ENCODE measurements at places on chromosomes 5 and 9.

- no peak for DNase-seq
Measured at GRCh38 chr5:137051161-137051560, 448.0 kb downstream of the SPOCK1 start.

DNA sequence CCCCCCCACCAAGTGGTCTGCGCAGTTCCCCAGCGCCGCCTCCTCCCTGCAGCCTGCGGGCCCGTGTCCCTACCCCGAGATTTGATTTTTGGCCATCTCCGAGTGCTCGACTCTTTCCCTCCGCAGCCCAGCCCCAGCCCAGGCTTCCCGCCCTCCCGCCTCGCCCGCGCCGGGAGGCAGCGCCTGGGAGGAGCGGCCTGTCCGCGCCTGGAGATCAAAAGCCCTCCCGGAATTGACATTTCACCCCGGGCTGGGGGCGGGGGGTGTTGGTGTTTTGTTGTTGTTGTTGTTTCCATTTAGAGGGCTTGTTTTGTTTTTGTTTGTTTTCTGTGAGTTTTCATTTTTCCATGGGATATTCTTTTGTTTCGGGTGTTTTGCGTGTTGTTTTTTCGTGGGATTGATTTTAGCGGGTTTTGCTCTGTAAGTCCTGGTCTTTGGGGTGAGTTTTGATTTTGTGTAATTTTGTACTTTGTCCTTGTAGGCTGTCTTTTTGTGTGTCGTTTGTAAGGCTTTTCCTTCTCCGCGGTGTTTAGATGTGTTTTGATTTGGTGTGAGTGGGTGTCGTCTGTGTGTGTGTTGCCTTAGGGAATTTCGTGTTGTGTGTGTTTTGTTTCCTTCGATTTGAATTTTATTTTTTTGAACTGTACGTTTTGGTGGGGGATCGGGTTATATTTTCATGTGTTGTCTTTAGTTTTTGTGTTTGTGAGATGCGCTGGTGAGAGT, 1.7 kb upstream of the PAX5 start:
- DNase-seq: no peak

GRCh38 chr5:96294884-96295202, 138.2 kb downstream of the PCSK1 start:
- no peak for DNase-seq

DNA sequence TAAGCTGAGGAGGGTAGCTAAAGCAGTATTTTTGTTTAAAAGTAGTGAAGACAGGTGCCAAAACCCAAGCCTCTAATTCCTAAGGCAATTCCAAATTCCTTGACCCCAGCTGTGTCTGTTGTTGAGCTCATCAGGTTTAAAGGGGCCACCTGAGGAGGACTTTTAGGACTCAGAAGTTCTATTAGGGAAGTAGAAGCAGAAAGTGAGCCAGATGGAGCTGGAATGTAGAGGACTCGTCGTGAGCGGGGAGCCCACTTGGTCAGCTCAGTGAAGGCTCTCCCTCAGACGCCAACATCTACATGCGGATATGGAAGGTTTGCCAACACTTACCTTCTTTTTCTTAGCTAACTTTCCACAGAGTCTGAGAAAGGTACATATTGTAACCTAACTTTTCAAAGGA, 102.8 kb downstream of the PLPPR1 start:
- no peak for DNase-seq

- DNase-seq: no peak
Measured at GRCh38 chr5:151739395-151739794, 19.0 kb downstream of the ATOX1 start.
